Mesenchymal stem cell (in vitro differentiated cells and primary cell): ENCODE measurements at places on chromosomes 7 and 10.

DNA sequence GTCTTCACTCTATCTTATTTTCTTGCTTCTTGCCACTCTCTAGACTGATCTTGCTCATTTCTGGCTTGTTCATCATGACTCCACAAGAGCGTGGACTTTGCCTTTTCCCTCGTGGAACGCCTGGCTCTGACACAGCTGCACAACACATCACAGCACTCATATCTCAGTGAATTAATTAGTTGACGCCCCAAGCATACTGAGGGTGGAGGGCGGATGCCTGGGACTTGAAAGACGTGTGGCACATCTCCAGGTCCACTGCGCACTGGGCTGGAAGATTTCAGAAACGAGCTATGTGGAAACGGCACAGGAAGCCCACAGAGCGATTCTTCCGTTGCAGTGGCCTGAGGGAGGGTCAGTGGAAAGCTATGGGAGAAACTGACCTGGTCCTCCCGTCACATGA lies 23.6 kb upstream of the PLEKHA1 start:
- DNase-seq, result no peak

- DNase-seq, result peak; percentile 73
Observed at GRCh38 chr7:116258734-116259133, 48.4 kb downstream of the TES start.

DNA sequence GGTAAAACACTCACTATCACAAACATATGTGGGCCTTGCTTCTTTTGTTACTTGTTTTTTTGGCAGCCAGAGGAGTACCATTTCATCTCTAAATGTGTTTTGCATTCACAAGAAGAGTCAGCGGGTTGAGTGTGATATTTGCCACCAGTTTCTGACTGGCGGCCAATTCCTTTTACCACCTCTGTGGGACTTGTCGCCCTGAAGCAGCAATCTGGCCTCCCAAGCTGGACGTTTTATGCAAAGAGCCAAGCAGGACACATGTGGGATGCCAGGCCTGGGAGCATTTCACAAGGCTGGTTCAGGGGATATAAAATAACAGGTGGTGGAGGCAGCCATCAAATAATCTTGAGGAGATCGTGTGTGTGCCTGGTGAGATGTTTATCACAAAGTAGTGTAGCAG lies 61.8 kb upstream of the TRIL start:
- DNase-seq, result no peak

DNA sequence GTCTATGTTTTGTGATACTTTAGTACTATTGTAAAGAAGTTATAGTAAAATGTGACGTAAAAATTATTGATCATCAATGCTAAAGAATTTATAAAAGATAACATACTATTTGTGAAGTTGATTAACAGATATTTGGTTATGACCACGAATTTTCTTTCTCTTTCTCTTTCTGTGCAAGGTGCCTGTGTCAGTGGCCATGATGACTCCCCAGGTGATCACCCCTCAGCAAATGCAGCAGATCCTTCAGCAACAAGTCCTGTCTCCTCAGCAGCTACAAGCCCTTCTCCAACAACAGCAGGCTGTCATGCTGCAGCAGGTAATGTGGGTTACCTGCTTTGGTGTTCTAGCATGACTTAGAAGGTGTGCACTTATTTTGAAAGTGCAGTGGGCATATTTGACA lies 213.7 kb downstream of the FOXP2 start:
- DNase-seq, result no peak

GRCh38 chr10:58237014-58237834 lies 30.5 kb downstream of the IPMK start:
- DNase-seq, result peak; percentile 90

DNA sequence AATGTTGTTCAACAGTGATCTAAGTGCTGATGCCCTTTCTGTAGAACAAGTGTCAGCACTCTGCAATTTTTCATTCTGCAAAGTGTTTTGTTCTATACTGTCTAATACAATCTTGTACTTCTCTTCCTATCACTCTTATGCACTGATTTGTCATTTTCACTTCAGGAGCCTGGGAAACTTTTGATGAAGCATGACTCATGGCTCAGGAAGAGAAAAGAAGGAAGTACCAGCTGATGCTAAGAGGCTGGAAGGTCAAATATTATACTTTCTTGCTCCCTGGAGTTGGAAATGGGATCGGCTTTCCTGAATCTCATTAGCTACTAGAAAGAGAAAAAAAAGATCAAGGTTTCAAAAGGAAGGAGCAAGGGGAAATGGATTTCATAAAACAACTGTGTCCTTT lies 45.8 kb downstream of the DGKI start:
- peak; percentile 8 for DNase-seq

DNA sequence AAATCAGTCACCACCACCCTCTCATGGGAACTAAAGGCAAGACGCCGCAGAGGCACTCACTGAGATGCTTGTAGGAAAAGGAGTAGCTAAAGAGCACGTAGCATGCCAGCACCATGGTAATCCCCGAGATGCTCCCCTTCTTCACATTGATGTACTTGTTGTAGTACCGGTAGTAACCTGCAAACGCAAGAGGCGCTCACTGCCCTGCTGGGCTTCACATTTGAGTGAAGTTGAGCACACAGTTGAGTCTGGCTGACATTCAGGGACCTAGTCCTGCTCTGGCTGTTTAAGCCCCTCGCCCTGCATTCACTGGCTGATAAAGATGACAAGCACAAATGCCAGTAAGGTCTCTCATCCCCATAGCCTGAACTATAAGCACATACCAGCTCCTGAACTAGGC lies 6.9 kb downstream of the ATP5MF start:
- peak; percentile 31 for DNase-seq

GRCh38 chr7:117210908-117211307 lies 112.0 kb downstream of the WNT2 start:
- no peak for DNase-seq

DNA sequence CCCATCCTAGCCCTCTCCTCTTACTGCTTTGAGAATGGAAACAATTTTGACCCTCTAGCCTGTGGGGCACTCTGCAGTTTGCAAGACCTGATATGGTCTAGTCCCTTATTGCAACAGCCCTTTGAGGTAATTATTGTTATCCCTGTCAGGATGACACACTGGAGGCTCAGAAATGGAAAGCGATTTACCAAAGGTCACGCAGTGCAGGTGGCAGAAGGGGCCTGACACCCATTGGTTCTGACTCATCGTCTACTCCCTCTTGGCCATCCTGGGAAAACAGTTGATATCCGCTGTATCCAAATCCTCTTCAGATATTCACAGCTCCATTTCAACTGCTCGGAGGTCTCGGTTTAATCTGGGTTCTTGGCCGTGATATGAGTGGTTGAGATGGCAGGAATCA lies 44.7 kb upstream of the AQP1 start:
- DNase-seq, result no peak

- no peak for DNase-seq
Observed at GRCh38 chr7:120997882-120998474, 9.5 kb downstream of the CPED1 start.

- peak; percentile 28 for DNase-seq
Observed at GRCh38 chr7:513521-514166, 6.0 kb downstream of the PDGFA start.

- no peak for DNase-seq
Observed at GRCh38 chr10:80518143-80518806, 19.4 kb upstream of the SH2D4B start.

- DNase-seq, result peak; percentile 7
Observed at GRCh38 chr10:34323192-34323591, 491.9 kb downstream of the PARD3 start.

- no peak for DNase-seq
Observed at GRCh38 chr7:121046893-121047468, 58.5 kb downstream of the CPED1 start.

DNA sequence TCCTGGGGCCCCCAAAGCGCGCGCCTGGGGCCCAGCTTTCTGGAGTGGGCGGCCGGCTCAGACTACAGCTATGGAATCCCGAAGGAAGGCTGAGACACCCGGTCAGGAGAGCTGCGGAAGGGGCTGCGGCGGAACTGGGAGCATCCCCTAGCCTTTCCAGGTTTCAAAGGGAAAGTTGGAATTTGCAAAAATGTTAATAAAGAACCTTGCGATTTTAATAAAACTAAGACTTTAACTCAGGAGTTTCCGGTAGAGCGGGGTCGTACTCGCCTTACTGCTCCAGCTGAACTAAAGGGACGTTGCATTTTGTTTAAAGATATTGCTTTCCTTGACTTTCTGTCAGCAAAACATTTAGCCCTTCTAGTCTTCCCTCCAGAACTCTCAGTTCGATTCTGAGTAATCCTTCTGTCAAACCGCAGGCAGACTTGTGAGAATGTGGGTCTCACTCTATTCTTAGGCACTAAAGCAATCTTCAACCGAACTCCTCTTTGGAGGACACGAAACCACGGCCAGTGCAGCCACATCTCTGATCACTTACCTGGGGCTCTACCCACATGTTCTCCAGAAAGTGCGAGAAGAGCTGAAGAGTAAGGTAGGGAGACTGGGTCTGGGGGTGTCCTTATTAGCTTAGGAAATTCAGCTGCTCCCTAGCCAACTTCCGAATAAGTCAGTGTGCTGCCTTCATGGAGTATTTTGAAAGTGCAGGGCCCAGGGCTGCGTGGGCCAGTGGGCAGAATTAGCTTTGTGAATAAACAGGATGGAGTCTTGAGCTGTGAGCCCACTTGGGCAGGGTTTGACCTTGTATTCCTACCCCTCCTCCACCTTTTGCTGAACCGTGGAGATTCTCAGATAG lies 1.9 kb downstream of the CYP26A1 start:
- no peak for DNase-seq

DNA sequence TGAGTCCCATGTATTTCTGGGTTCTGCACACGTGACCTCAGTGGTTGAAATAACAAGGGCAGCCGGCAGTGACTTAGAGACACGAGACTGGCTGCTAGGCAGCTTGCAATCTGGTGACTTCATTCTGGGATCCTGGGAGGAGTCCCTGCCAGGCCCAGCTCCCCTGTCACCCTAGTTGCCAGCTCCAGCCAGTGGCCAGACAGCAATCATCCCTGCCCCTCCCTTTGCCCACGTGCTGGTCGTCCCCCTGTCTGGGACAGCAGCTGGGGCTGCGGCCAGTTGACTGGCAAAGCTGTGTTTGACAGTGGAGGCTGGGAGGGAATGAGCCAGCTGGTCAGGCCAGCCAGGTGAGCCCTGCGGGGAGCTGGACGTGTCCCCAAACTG lies 30.0 kb downstream of the ADGRA1 start:
- no peak for DNase-seq

DNA sequence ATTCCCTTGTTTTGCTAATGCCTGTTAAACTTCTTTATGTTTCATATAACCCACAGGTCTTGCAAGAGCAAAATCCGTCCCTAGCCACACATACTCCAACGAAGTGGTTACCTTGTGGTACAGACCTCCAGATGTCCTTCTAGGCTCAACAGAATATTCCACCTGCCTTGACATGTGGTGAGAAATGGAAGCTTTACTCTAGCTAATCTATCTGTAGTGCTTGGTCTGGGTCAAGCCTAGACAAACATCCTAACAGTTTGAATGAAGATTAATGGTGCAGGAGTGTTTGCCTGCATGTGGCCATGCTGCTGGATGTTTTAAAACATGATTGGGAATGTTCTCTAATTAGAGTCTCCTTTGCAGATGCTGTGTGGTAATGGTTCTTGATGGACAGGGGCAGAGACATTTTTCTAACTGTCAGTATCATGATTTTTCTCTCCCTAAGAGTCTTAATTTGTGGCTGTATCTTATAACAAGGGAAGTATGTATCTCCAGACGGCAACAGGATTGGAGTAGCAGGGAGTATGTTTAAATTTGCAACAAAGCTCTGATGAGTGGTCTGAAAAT lies 308.5 kb upstream of the FZD1 start:
- no peak for DNase-seq

DNA sequence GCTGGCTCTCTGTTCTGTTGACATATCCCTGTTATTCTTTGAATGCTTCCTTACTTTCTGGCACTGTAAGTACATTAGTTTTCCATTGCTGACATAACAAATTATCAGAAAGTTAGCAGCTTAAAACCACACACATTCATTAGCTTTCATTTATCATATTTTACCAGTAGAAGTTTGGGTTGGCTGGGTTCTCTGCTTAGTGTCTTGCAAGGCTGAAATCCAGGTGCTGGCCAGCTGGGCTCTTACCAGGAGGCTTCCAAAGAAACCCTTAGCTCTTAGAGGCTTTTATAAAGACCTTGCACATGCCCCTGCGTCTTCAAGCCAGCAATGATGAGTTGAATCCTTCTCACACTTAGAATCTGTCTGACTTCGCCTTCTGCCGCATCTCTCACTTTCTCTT lies 160.6 kb downstream of the MLLT10 start:
- no peak for DNase-seq

GRCh38 chr10:11475831-11476434 lies 135.5 kb downstream of the USP6NL start:
- DNase-seq, result no peak

DNA sequence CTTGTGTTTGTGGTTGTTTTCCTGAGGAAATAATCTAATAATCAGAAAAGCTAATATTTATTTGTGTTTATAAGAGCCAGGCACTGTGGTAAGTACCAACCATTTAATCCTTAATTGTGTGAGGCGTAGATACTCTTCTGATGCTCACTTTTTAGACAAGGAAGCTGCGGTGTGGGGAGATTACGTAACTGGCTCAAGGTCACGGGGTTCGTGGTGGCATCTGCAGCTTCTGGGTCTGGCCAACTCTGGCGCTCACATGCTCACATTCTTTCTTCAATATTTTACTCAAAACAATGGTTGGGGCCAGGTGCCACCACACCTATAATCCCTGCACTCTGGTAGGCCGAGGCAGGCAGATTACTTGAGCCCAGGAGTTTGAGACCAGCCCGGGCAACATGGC lies 77.6 kb downstream of the RALA start:
- DNase-seq, result no peak

DNA sequence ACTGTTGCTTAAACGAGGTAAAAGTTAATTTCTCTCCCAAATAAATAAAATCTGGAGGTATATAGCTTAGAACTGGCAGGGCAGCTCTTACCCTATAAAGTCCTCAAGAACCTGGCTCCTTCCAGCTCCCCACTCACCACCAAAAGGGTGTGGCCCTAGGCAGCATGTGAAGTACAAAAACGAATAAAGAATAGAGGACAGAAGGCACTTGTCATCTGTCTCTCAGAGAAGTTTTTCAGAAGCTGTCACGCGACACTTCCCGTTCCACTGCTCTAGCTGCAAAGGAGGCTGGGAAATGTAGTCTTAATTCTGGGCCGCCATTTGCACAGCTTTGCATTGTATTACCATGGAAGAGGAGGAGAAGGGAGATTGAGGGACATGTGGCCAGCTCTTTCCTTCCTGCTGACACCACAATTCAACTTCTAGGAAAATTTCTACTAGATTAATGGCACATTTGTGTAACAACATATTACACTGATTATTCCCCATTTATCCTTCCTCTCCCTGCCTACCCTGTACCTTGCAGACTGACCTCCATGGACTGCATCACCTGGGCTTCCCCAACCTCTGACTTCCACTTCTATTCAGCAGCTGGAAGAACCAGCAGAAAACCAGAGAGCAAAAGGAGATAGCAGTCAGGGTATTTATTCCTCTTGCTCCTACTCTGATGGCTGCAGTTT lies 62.2 kb downstream of the CCDC71L start:
- DNase-seq, result peak; percentile 83

DNA sequence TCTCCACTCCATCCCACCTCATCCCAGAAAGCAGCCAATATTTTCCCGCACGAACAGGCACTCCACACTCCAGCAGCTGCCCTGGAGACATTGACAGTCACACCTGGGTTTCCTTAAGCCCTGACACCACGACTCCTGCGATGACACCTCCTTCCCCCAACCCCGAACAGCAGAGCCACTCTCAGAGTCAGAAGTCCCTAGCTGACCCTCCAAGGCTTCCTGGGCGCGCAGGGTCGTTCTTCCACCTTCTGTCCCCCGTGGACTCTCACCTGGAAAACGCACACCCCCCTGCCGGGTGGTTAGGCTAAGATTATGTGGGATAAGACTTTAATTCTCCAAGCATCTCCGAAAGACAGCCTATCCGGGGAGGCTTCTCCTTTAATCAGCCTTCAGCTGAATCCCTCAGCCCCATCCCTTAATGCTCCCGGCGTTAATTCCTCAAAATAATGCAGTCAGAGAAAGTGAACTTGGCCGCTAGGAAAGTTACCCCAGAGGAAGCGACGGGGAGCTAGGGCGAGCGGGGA lies 1.1 kb downstream of the DENND11 start:
- peak; percentile 33 for DNase-seq
